Ecto neural progenitor cell (in vitro differentiated cells): ENCODE measurements at places on chromosomes 3 and 15.

DNA sequence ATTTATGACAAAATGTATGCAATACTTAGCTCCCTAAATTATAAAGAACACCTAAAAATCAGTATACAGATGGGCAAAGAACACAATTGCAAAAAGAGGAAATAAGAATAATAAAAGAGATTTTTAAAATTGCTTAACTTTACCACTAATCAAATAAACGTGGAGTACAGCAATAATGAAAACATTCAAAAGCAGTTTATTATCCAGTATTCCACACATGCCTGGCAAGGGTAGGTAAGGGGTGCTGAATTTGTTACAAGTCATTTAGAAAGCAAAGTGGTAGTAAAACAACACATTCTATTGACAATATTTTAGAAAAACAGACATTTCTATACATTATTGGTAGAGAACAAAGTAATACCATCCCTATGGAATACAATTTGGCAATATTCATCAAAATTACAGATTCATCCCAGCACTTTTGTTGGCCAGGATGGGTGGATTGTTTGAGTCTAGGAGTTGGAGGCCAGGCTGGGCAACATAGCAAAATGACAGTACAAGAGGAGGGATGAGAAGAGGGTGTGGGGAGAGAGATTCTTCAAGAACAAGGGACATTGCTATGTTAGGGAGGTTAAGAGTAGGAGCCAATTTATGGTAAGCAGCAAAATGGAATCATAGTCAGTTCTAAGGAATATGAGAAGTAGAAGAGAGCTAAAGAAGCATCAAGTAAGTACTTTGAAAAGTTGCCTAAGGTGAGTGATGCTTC is 3.7 kb upstream of the ACKR4 start:
- no peak for DNase-seq

DNA sequence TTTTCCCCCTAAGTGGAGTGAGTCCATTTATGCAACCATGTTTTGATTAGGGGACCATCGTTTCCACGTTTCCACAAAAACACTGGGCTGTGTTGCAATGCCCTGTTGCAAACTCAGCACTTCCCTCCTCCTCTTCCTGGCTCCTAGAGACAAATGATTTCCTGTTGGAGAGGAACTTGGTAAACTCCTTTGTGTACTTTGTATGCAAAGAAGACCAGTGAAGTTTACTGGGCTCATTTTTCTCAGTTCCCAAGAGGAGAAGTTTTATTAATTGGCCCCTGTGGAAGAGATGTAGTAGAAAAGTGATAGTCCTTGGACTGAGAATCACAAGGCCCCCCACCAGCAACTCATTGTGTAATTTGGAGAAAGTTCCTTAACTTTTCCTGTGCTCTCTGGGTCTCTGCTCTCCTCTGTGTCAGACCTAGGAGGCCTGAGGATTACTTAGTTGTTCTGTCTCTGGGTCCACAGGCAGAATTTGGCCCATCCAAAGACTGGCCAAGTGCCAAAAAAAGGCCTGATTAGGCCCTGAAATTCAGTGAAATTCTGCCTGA is 95.0 kb downstream of the ATG7 start:
- DNase-seq = no peak

GRCh38 chr15:70265466-70265978 is 167.8 kb upstream of the TLE3 start:
- DNase-seq = no peak

DNA sequence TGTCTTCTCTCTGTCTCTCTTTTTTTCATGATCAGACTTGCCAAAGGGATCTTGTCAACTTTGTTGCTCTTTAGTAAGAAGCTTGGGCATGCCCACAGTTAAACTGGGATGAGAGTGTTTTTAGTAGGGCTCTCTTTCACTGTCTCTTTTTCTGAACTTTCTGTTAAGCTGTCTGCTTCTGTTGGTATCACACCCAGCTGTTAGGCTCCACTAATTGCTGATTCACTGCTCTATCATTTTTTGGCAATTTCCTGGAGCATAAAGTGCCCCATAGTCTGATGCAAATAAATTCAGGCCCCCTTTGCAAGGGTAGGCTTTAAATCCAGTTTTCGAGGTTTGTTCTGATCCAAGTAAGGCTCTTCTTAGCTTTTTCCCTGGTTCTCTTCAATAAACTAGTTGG is 360.4 kb upstream of the ADAMTS9 start:
- DNase-seq = no peak

DNA sequence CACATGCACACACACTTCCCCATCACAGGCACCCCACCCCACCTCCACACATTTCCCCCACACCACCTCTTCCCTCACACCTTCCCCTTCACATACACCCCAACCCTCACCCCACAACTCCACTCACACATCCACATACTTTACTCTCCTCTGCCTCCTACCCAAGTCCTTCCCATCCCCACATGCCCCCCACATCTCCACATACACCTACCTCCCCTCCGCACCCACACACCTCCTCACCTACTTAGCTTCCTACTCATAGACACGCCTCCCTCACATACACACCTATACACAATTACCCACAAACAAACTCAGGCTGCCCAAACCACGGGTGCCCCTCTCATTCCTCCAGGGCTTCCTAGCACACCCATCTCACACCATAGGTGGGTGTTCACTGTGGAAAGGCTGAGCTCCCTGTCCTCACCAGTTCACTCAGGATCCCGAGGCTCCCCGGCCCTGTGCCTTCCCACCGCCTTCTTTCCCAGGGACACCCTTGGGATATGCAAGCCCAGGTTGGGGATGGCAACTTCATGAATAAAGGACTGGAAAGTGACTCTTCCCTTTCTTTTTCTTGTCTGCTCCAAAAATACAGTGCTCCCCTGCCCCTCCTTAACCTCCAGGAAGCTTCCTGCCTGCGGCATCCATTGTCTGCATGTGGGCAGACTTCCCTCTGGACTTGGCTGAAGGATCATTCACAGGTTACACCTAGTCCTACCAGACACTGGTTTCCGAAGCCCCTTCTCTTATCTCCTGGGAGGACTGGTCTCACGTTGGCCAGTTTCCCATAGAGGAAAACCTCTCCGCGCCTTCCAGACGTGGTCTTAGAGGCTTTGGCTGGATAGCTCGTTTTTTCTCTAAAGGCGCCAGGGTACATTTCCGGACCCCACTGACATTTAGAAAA is 61.5 kb downstream of the SLCO2A1 start:
- DNase-seq = no peak

DNA sequence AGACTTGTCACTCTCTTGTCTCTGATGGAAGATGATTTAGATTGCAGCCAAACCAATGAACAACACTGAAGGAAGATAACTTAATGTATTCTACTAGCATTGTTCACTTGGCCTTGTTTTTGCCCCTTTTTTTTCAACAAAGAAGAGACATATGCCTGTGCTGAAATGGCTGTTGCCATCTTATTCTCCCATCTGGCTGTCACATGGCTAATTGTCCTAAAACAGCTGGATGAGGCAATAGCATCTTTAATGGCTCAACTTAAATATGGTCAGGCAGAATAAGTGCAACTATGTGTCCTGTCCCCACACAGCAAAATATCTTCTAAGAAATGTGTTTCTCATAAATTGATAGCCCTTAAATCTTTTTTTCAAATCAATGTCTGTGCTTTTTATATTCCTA is 576.9 kb downstream of the TUSC7 start:
- DNase-seq = no peak

GRCh38 chr3:111534701-111535100 is 7.3 kb upstream of the CD96 start:
- DNase-seq = no peak

- no peak for DNase-seq
Observed at GRCh38 chr3:99854756-99855298, 37.2 kb downstream of the CMSS1 start.

GRCh38 chr15:78232951-78233350 is 1.4 kb downstream of the ACSBG1 start:
- DNase-seq = no peak
